Ascending aorta (tissue), 2 donors: ENCODE measurements at places on chromosomes 5 and 9.

- no peak for DNase-seq
Observed at GRCh38 chr5:93677359-93677891, 64.0 kb downstream of the POU5F2 start.

DNA sequence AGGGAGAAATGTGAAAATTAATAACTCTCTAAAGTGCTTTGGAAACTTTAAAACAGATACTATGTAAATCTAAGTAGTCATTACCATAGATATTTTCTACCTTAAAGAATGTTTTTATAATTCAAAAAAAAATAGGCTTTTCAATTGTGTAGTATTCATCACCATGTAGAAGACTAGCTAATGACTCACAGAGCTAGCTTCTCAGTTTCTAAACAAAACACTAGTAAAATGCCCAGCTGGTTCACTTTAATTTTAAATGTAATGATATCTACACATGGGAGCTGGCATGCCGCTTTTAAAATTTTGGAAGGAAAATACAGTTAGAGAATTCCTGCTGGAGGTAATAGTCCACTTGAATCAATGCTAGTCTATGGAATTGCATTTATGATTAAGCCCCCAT, 509.8 kb downstream of the CSNK1G3 start:
- DNase-seq = no peak

DNA sequence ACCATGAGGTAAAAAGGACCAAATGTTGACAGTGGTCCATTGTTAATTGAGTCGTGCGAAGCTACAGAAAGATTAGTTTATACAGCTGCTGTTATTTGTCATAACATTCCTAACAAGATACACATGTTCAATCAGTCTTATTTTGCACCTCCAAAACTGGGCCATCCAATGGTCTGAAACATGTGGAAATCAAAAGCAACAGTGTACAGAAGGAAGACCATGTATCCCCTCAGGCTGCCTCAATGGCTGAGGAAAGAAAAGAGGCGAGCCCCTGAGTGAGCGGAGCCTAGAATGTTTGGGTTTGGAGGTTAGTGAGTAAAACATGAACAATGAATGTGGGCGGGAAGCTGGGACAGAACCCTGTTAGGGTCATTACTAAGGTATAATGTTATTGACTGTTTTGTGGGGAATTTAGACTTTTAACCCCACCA, 35.6 kb downstream of the NFIB start:
- no peak for DNase-seq

- no peak for DNase-seq
Observed at GRCh38 chr5:75037106-75037505, 15.3 kb downstream of the GCNT4 start.

DNA sequence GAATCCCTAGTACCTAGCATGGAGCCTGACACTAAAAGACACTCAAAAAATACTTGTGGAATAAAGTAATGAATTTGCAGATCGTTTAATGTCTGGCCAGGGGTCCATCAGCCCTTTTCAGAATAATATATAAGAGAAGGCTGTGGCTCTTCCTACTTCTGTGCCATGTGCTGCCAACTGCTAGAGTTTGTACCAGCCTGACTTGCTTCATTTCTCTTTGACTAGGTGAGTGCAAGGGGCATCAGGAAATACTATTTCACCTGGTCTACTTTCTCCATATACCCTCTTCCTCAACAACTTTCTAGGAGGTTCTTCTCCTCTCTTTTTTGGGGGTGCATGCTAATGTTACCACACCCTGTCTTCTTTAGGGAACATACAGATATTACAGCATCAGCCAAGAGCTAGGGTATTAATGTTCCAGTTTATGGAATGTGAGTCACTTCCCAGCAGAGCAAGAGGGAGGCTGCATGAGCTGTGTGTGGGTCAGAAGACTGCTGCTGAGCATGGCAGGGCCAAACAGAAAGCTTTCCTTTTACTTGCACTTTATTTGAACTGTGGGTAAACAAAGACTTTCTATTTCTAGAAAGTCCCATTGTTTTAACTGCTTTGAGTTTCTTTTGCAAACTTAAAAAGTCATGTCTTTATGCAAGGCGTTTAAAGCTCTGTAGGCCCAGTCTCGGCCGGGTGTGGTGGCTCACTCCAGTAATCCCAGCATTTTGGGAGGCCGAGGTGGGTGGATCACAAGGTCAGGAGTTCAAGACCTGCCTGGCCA, 158.9 kb downstream of the ADAMTSL1 start:
- peak; percentile 82 for DNase-seq

DNA sequence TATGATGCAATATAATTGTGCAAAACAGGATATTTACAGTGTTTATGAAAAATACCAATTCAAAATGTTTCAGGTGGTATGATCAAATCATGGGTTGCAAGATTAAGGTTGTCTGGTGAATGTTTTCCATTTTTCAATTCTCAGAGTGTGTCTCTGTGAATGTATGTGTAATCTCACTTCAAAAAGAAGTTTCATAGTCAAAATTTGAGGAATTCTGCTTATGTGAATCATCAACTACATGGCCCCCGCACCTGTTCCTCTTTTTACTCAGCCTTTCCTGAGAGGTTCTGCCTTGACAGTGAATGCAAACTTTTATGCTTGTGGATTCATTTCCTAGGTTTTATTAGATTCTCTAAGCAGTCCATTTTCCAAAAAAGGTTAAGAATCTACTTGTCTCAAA, 32.1 kb downstream of the KCTD16 start:
- no peak for DNase-seq

DNA sequence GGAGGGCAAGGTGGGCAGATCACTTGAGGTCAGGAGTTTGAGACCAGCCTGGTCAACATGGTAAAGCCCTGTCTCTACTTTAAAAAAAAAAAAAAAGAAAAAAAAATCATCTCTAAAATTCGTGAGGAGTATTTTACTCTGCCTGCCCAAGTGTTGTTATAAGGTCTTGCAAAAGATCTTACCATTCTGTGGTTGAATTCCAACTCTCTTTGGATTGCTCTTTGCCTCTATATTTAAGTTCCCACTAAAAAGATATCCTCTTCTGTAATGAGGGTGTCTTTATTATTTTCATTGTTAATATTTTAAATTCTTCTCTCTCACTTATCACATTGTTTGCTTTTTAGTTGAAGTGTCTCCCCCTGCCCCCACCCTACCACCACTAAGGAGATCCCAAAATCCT, 33.4 kb downstream of the CREBRF start:
- DNase-seq = no peak
